ENCODE measurements at places on chromosomes 7 and 10.

- DNase-seq: no peak
Measured at GRCh38 chr7:127918130-127918529, 113.1 kb downstream of the LRRC4 start.

- no peak for DNase-seq
Measured at GRCh38 chr7:87767827-87768226, 108.3 kb downstream of the SLC25A40 start.

GRCh38 chr7:2475678-2476015 is 551 bp downstream of the GRIFIN start:
- DNase-seq: no peak

DNA sequence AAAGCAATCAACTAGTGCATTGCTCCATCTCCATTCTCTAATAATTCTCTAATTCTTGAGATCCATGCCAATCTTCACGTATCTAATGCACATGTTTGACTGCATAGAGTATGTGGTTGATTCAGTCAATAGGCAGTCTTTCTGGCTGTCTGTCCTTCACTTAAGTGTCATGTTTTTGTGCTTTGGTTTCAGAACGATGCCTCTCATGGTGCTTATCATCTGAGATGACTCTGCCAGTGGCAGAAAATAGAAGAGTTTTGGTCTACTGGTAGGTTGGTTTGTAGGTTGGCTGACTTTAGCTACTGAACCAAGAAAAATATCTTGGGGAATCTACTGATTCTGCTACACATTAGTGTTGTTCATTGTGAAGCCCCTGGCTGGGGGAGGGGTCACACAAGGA is 364.2 kb downstream of the SFMBT2 start:
- no peak for DNase-seq

- no peak for DNase-seq
Measured at GRCh38 chr7:157477550-157478212, 140.9 kb downstream of the DNAJB6 start.

DNA sequence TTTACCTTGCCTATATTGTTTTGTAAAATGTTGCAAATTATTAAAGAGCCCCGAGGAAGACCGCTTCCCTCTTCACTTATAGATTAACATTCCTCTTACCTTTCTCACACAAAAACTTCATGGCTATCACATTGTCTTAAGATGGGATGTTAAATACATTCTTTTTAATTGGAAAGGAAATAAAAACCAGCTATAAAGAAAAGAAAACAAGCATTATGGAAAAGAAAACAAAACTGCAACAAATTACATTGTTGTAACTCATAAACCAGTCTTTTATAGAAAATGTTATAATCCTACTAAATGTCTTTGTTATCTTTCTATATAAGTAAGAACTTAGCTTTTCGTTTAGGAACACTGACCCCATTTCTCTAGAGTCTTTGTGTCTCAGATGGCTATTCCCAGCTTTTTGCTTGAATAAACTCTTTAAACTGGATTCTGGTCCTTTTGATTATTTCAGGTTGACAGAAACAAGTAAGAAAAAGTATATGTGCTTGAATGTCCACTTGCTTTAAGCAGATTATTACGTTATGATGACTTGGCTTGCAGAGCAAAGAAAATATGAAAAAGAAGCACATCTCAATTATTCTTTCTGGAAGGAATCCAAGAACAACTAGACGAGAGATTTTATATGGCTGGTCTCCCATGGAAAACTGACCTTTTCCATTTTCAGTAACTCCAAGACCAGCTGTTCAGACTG is 128.2 kb downstream of the AKR1D1 start:
- DNase-seq: no peak

DNA sequence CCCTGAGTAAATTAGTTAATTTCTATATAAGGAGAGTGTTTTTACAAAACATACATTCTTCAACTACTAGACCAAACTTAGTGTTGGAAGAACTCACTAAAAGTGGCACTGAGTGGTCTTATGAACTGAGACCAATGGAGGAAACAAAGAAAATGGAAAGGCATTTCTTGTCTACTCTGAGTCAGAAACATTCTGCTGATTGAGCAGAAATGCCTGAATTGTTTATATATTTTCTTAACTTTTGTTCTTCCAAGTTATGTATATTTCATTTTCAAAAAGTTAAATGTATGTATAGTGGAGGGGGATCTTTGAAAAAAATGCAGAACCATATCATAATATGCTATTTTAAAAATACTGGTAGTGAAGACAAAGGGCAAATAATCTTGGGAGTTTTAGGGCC is 320.7 kb downstream of the HGF start:
- no peak for DNase-seq

DNA sequence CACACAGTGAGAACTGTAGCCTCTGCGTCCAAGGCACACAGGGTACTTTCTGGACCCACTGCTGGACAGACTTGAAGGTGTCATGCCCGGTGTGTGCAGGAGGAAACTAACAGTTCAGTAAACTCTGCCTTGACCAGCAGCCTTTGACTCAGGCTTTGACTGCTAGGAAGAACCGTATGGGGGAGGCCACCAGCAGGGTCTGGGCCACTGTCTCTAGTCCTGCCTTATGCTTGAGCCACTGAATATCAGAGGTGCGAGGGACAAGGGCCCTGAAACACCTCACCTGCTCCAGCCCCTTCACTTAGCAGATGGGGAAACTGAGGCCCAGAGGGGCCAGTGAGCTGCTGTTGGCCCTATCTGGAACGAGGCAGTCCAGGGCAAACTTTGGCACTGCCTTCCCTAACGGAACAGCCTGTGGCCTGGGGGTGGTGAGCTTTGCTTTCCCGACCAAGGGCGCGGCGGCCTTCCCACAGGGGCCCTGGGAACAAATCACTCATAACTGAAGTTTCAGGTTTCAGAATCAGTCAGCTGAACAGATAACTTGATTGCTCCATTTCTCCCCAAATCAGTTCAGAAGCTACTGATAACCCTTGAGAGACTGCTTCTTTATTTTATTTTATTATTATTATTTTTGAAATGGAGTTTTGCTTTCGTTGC is 130.0 kb downstream of the FAM53B start:
- no peak for DNase-seq

- peak; percentile 36 for DNase-seq
Measured at GRCh38 chr7:157875230-157876179, 538.7 kb downstream of the DNAJB6 start.

- DNase-seq: no peak
Measured at GRCh38 chr7:74173491-74173865, 678 bp upstream of the EIF4H start.

GRCh38 chr10:128305601-128306345 is 179.6 kb upstream of the MKI67 start:
- no peak for DNase-seq

GRCh38 chr7:3753868-3754267 is 452.8 kb downstream of the SDK1 start:
- no peak for DNase-seq

DNA sequence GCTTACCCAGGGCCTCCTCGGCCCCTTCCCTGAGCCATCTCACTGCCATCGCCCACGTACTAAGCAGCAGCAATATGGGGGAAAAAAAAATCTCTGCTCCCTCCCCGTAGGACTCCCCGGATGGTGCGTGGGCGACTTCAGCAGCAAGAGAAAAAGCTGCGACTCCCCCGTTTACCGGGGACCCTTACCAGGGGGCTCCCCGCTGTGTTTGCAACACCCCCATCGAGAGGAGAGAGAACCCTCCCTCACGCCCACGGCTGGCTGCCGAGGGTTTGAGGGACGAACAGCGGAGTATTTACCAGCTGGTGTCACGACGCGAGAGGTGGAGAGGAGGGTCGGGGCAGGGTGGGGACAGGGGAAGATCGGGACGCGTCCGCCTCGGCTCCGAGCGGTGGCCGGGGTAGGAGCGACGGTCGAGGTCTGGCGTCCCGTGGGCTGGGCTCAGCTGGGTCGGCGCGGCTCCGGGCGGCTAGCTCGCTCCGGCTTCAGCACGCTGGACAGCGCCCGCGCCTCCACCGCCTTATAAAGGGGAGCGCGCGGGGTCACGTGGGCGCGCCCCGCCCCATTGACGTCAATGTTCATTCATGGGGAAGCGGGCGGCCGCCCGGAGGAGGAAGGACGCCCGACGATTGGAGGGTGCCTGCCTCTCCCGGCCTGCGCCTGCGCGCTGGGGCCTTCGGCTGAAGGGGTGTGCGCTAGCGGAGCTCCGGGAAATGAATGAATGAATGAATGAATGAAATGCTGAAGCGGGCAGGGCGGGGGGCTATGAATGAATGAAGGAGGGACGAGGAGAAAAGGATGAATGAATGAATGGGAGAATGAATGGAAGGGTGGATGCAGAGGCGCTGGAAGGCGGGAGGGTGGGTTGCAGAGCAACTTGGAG is at the start of gene VGF:
Gene VGF (minus strand): TSS at position 495 of the 883 bp plus-strand sequence. CDS start 726 bp downstream, outside the sequence.
- DNase-seq: peak; percentile 86

DNA sequence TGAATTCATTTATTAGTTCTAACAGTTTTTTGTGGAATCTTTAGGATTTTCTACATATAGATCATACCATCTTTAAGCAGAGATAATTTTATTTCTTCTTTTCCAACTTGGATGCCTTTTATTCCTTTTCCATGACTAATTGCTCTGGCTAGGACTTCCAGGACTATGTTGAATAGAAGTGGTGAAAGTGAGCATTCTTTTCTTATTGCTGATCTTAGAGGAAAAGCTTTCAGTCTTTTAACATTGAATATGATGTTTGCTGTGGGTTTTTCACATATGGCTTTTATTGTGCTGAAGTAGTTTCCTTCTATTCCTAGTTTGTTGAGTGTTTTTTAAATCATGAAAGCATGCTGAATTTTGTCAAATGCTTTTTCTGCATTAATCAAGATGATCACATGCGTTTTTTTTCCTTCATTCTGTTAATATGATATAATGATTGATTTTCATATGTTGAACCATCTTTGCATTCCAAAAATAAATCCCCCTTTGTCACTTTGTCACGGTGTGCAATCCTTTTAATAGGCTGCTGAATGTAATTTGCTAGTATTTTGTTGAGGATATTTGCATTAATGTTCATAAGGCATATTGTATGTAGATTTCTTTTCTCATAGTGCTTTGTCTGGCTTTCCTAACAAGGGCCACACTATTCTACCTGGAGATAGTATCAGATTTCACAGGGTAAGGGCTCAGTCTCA is 92.9 kb downstream of the ZNF467 start:
- no peak for DNase-seq

GRCh38 chr7:81140252-81140651 is 221.4 kb upstream of the SEMA3C start:
- no peak for DNase-seq

DNA sequence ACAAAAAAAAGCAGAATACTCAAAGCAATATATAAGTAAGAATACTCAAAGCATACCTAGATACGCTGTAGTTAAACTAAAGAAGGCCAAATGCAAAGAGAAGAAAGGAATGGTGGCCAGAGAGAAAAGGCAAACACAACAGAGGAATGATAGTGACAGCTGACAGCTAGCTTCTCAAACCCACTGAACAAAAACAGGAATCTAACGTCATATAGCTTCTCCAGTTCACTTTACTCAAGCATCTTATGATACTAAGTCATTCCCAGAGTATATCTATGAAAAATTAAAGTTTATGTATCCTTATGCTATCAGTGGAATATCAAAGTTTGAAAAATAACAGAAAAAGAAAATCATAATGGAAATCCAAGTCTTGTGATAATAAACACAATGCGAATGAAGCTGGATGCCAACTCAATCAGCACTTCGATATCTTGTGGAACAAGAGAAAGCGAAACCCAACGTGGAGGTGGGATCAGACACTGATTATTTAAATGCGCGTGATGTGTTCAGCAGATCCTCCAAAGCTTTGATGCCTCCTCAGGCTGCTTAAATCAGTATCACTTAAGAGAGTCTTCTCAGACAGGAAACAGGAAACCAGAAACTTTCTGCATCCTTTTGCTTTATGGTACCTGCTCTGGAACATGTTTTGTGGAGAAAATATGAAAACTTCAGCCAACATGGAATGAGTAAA is 102.8 kb downstream of the PIP4K2A start:
- DNase-seq: no peak

GRCh38 chr7:133060004-133060403 is 21.9 kb downstream of the CHCHD3 start:
- no peak for DNase-seq

DNA sequence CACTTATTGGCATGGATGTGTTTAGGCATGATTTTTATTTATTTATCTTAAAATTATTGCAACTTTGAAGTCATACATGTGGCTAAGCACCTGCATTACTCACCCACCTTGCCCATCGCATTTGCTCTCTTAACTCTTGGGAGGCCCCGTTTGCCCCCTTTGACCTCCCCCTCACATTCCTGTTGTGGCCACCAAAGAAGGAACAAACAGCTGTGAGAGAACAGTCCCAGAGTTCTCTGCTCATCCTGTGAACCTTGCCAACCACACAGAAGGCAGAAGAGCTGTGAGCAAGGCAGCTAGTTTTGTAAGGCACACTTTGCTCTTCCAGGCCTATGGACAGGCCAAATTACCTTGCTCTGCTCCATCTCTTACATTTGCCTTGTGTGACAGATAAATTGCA is 23.6 kb upstream of the FGL2 start:
- no peak for DNase-seq

DNA sequence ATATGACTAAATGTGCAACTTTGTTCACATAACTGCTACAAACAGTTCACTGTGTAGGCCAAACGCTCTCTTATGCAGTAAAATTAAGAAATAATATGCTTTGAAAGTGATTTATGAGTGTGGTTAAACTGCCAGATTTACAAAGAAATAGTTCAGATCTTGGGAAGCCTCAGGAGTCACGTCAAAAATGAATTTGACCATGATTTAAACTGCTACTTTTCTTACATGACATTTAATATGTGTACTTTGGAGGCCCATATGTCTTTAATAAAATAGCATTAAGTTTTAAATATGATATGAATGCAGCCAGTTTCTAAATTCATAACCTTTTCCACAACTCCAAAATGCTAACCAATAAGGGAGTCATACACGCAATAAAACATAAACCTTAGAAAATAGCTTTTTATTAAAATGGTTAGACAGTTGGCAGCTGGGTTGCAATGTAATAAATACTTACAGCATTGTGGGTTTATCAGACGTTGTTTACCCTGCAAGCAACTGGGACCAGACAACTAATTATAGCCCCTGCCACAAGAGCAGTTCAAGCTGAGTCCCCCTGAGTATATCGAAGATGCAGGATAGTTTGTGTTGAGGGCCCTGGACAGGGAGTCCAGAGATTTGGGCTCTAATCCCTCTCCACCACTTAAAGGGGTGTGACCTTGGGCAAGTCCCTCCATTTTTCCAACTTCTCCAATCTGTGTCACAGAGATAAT is 640.4 kb downstream of the LRMDA start:
- DNase-seq: no peak

DNA sequence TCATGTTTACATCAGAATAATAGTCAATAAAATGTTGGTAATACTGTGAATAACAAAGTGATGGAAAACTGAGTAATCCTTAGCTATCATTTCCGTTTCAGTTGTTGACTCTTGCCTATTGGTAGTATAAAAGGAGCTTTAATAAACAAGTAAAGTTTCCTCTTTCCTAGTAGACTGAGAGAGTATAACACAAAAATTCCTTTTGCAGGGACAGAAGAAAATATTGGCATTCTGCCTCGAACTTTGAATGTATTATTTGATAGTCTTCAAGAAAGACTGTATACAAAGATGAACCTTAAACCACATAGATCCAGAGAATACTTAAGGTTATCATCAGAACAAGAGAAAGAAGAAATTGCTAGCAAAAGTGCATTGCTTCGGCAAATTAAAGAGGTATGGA is 9.4 kb downstream of the KIF20B start:
- no peak for DNase-seq

- DNase-seq: no peak
Measured at GRCh38 chr7:95376632-95377400, 19.4 kb downstream of the PON3 start.

GRCh38 chr7:130758429-130759056 is 24.5 kb upstream of the KLF14 start:
- DNase-seq: no peak

Data from stimulated activated CD8-positive, alpha-beta memory T cell treated with anti-CD3 and anti-CD28 coated beads, Interleukin-2, amount 100 ng/mL, for 1 hour (primary cell).